Activated T-helper 2 cell treated with anti-CD3 and anti-CD28 coated beads, Interferon-gamma antibody, Interleukin-2, Interleukin-4, amounts not matched to agents 10 μg/mL and 5 μg/mL and 100 μg/mL, durations not matched to agents 14 hours and 24 hours and 36 hours (primary cell): ENCODE measurements at places on chromosomes 13 and 19.

DNA sequence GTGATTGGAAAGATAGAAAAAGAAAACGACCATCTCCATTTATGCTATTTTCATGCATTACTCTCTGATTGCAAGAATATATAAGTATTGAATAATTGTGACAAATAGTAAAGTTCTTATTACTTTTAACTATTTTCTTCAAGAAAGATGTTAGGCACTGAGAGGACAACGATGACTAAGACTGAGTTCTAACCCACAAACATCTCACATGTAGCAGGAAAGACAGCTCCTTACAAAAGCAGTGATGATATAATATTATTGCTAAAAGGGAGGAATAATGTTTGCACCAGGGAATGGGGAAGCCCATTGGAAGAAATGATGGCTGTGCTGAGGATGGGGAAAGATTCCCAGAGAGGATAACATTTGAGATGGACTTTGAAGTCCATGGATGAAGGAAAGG lies 22.6 kb downstream of the RXFP2 start:
- DNase-seq = no peak

DNA sequence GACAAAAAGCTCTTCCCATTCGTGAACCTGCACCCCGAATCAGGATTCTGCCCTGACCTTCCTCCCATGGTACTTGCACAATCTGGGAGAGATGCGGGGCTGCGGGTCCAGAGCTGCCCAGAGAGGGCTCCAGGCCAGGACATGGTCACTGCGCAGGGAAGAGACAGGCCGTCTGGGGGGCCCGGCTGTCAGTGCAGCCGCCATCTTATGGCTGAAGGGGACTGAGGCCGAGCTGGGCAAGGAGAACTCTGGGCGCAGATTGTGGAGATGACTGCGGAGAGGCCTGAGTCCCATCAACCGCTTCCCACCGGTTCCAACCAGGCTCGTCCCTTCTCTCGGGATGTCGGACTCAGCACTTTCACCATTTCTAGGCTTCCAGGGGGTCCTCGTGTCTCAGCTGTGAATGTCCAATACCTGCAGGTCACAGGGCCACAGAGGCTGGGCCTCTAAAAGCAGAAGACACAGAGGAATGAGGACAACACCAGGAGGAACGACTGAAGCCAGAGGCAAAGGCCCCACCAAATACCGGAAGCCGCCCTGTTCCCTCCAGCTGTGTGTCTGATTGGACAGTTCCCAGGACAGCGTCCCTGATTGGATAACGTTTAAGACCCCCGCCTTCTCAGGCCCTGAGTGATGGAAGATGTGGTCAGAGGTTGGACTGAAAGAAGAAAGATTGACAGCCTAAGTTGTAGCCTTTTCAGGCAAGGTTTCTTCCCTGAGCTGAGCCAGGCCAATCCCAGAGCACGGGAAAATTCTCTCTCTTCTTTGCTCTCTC lies 117.1 kb upstream of the ZNF91 start:
- no peak for DNase-seq

GRCh38 chr13:106275446-106276032 lies 259.9 kb downstream of the EFNB2 start:
- DNase-seq = no peak

DNA sequence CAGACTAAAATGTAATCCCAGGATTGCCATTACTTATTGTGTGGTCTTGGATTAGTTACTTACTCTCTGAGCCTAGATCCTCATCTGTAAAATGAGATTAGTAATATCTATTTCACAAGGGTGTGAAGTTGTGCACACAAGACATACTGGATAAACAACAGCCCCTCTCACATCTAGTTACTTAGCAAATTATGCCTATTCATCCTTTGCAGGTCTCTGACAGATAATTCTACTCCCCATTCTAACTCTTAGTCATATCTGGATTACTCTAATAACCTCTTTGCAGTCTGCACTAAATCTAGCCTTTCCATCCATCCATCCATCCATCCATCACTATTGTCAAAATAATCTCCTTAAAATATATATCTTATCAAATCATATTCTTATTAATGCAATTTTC lies 12.4 kb downstream of the MTRF1 start:
- no peak for DNase-seq

GRCh38 chr13:100197591-100198365 lies 108.9 kb downstream of the PCCA start:
- no peak for DNase-seq

DNA sequence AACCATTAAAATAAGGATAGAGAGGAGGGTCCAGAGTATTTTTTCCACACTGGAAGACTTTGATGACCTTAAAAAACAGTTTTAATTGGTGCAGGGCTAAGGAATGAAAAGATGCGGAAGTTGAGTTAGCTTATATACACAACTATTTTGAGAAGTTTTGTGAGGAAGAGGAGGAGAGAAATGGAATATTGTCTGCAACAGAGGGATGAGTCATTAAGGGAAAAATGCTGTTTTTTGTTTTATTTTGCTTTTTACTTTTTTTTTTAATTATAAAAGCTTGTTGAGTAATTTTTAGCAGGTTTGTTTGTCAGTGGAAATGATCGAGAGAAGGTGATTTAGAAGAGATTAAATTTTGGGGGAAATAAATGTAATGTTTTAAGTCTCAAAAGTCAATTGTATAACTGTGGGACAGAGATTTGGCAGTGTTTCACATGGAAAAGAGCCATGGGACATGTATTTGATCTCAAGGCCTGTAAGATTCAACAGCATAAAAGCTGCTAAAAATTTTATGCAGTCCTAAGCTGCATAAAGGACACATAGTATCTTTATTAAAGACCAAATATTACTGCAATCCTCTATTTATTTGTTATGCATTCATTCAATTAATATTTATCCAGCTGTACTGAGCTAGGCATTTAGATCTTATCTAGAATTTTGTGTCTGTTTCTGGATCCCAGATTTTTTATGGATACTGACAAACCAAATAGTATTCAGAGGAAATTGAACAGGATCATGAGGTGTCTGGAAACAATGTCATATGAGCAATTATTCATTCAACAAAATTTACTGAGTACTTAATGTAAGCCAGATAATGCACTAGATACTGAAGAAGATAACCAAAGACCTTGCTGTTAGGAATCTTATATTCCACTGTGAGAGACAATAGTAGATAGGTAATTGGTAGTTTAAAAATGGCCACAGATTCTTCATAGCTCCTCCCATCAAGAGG lies 72.7 kb downstream of the DNAJC15 start:
- no peak for DNase-seq

- no peak for DNase-seq
These were observed 9.5 kb upstream of the COMP start for GRCh38 chr19:18800636-18801035.

DNA sequence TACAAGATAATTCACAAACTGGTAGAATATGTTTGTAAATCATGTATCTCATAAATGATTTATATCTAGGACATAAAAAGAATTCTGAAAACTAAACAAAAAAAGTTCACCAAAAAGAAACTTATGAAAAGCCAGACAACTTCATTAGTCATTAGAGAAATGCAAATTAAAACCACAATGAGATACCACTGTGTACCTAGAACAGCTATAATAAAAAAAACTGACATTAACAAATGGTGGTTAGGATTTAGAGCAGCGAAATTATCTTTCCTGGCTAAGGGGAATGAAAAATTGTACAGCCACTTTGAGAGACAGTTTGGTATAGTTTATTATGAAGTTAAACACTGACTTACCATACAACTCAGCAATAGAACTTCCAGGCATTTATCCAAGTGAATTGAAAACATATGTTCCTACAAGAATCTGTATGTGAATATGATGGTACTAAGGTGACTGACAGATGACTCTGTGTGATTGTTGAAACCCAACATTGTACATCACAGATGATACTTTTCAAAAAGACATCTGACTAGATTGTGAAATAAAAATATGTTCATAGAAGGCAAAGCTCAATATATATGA lies 41.8 kb downstream of the UGGT2 start:
- DNase-seq = no peak

DNA sequence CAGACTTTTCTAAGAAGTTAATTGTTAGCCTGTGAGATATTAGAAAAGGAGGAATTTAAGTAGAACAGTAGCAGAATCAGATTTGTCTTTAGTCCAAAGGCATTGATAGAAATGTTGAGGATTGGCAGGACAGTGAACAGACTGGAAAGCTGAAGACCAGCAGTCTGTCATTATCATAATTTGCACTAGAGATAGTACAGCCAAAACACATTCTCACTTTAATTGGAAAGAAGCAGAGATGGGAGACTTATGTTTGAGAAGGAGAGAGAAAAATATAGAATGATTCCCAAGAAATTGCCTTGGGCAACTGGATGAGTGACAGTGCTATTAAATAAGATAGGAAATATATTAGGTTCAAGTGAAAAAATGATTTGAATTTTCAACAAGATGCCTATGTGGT lies 755.5 kb downstream of the SLITRK5 start:
- no peak for DNase-seq

DNA sequence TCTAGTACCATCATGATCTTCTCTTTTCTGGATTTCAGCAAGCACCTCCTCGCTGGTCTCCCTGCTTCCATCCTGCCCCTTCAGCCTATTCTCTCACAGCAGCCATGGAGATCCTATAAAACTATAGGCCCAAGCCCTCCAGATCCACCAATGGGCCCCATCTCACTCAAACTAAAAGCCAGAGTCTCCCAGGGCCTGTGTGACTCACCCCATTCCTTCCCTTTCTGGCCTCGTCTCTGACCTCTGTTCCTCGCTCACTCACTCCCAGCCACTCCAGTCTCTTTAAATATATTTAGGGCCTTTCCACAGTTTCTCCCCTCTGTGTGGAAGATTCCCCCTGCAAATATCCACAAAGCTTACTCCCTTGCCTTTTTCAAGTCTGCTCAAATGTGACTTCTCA lies 89.7 kb downstream of the HSPH1 start:
- DNase-seq = no peak

DNA sequence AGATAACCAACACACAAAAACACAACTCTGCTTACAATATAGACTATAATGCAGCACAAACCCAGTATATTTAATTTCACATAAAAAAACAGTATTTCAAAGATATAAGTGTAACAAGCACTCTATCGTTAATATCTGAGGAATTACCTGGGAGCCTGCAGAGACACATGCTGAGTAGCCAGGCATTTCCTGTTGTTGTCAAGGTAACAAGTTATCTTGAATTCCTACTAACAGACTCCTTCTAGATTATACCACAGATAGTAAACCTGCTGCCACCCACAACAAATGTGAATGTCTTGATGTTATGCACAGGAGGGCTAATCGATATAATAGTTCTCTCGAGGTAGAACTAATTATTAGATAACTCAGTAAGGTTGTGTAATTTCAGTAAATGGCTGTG lies 826.0 kb upstream of the PRR20A start:
- DNase-seq = no peak

DNA sequence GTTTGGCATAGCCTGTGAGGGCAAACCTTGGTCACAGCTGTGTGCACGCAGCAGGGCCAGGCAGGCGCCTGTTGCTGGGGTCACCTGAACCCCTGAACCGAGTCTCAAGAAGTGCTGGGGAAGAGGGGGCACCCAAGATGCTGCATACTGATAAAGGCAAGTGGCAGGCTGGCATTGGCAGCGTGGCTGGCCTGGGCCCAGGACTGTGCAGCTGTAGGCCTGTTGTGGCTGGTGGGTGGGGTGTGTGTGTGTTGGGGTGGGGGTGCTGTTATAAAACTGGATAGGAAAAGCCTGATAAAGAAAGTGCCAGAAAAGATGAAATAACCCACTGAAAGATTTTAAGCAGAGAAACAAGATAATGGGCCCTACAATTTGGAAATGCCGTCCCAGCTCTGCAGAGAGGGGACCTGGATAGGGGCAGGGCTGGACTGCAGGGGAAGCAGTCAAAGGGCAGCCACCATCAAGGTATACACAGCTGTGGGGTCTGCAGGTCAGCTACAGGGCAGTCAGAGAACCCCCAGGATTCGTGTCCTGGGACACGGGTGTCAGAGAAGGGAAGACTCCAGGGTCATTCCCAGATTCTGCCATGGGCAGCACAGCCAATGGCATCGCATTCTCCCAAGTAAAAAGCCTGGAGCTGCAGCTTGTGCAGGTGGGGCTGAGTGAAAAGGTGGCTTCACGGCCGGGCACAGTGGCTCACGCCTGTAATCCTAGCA lies 33.2 kb downstream of the CILP2 start:
- no peak for DNase-seq

DNA sequence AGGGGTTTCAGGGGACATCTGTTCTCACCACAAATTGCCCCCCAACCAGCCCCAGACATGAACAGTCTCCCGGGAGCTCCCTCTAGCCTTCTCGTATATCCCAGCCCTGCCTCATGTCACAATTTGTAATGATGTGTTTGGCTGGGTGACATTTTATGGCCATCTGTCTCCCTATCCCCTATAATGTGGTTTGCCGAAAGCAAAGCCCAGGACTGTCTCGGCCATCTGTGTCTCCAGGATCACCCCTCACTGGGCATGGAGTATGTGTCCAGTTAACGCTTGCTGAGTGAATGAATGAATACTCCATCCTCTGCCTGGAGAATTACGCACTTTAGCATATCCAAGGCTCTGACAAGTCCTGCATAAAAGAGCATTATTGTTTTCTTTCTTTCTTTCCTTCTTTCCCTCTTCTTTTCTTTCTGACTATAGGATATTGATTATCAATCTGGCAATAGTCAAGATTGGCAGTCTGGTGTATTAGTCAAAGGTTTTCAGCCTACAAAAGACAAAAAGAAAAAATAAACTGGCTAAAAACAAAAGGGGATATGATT lies 15.1 kb downstream of the HPN start:
- no peak for DNase-seq

GRCh38 chr13:24659239-24659638 lies 21.0 kb upstream of the ATP12A start:
- no peak for DNase-seq

GRCh38 chr13:68170961-68171360 lies 940.8 kb upstream of the PCDH9 start:
- no peak for DNase-seq

GRCh38 chr13:85816413-85816812 lies 17.2 kb upstream of the SLITRK6 start:
- no peak for DNase-seq

GRCh38 chr19:17482877-17483604 lies 12.7 kb downstream of the SLC27A1 start:
- DNase-seq = no peak

GRCh38 chr19:18999016-18999758 lies 34.1 kb downstream of the SUGP2 start:
- no peak for DNase-seq

DNA sequence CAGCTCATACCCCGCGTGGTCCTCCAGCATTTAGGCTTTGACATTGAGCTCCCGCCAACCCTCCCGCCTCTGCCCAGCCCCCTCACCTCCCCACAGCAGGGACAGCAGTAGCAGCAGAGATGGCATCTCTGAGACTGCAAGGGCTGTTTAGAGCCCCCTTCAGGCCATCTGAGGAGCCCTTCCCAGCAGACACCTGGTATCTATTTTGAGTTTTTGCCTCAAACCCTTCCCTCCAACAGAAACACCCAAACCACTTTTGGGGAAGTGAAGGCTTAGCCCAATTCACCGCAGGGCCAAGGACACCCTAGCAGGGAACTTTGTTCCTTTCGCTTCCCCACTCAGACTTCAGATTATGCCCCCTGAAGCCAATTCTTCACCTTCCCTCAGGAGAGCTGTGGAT lies 6.3 kb upstream of the ZNF175 start:
- DNase-seq = no peak

- DNase-seq = no peak
These were observed 276.3 kb upstream of the SOX21 start for GRCh38 chr13:94988654-94989053.
